ENCODE measurements at places on chromosomes 5 and 9.

GRCh38 chr5:128522336-128522735 is 15.7 kb downstream of the FBN2 start:
- no peak for DNase-seq

DNA sequence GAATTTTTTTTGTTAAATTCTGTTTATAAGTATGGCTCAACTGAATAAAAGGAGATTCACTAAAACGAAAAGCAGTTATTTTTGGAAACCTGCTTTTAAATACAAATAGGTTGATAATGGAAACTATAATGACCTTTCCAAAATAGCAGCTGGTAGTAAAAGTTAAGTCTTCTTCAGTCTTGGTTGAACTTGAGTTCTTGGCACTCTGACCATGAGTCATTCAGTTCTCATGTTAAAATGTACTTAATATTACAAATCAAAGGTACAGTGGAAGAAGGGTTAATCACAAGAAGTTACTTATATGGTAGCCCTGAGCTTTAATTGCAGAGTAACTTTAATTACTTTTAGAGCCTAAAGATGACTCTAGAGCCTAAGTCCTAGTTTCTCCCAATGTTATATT is 62.1 kb downstream of the KLF9 start:
- DNase-seq: no peak

DNA sequence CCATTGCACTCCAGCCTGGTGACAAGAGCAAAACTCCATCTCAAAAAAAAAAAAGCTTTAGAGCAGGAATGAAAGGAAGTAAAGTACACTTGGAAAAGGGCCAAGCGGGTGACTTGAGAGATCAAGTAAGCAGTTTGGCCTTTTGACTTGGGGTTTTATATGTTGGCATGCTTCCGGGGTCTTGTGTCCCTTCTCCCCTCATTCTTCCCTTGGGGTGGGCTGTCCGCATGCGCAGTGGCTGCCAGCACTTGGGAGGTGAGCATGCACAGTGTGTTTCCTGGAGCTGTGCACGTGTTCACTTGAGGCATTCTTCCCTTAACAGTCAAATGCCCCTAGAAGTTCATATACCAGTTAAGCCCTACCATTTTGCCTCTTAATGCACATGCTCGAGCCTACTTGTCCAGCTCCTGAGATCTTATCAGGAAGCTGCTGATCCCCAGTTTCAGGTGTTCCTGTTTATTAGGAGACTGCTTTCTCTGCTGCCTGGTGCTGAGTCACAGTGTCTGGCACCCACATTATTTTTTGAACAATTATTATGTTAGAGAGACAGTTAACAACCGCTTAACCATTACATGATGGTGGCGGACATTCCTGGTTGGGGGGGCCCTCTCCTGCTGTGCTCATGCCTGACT is 32.6 kb upstream of the PRRC2B start:
- DNase-seq: no peak

GRCh38 chr9:22170556-22170955 is 161.5 kb upstream of the CDKN2B start:
- DNase-seq: no peak

- DNase-seq: no peak
Observed at GRCh38 chr5:17004441-17005106, 68.5 kb upstream of the MYO10 start.

DNA sequence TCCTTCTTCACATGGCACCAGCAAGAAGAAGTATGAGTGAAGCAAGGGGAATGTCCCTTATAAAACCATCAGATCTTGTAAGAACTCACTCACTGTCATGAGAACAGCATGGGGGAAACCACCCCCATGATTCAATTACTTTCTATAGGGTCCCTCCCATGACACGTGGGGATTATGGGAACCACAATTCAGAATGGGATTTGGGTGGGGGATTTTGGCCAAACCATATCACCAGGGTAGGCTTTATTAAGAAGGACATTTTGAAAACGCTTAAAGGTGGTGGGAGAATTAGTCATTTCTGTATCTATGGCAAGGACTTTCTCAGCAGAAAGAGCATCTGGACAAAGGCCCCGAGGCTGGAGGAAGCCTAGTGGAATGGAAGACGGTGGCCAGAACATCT is 100.2 kb upstream of the ADAMTS16 start:
- DNase-seq: no peak

DNA sequence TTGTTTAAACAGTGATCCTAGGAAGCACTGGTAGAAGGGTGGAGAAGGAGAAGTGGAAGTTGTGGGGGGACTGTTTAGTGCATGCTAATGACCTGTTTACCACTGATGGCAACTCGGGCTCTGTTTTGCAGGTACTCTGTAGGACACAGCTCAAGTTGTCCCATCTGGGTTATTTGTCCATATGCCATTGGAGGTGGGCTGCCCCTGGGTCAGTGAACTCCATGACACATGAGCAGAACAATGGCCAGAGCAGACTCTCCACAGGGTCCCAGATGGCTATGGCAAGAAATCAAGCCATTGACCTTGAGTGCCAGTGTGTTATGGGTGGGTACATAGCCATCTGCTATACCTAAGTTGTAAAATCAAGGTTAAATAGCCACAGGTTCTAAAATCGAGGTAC is 175.9 kb downstream of the GAS1 start:
- DNase-seq: no peak

GRCh38 chr9:114666851-114667250 is 9.2 kb upstream of the TEX53 start:
- DNase-seq: no peak

All from central memory CD4-positive, alpha-beta T cell (primary cell).